ENCODE measurements at places on chromosomes 12 and 14.

DNA sequence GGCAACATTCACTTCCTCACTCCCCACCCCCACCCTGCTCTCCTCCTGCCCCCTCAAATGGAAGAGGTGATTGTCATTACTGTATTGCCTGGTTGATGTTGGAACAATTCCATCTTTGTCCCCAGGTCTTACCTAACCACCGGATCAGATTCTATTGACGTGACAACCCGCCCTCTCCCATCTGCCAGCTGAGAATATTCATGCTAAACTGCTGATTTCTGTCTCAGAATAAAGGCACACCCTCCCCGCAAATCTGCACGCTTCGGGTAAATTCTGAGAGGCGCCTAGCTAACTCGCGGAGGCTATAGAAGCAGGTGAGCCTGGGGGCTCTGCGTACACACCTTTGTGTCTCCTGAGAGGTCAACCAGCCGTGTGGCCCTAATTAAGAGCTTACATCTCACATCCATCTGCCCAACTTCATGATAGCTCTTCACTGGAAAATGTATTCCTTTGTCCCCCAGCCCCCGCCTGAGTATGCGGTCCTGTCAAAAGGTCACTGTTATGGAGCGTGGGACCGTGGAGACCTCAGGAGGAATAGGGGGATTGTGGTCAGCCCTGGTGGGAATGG lies 1054.3 kb downstream of the VRK1 start:
- no peaks in the 10 kb centered on the region for H3K27me3 ChIP-seq
- no peak overlapping the region for H3K4me3 ChIP-seq
- no peak for DNase-seq
- no peak overlapping the region for H3K27ac ChIP-seq

DNA sequence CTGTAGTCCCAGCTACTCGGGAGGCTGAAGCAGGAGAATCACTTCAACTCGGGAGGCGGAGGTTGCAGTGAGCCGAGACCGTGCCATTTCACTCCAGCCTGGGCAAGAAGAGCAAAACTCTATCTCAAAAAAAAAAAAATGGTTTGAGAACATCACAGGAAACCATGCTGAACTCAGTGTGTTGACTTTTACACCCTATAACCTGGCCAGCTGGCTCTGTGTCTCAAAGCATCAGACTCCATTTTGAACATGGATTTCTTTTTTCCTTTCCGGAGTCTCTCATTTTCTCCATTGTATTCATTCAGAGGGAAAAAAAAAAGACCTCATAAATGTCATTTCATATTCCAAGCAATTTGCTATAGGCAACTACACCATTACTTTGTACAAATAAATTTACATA lies 63.2 kb upstream of the FOXN3 start:
- no peak for DNase-seq
- no peaks in the 10 kb centered on the region for H3K4me1 ChIP-seq
- no peaks in the 10 kb centered on the region for H3K27me3 ChIP-seq
- H3K4me3 ChIP-seq, result no peak overlapping the region
- peaks cover 3% of the 10 kb centered on the region for H3K36me3 ChIP-seq

GRCh38 chr14:34051966-34052657 lies 101.2 kb upstream of the EGLN3 start:
- no peaks in the 10 kb centered on the region for H3K36me3 ChIP-seq
- H3K27ac ChIP-seq, result no peak overlapping the region
- no peak for DNase-seq
- H3K4me3 ChIP-seq, result no peak overlapping the region
- H3K4me1 ChIP-seq, result peaks cover 8% of the 10 kb centered on the region

GRCh38 chr12:56839915-56840325 lies 76.8 kb downstream of the HSD17B6 start:
- no peak overlapping the region for H3K27ac ChIP-seq
- peaks cover 5% of the 10 kb centered on the region for H3K4me1 ChIP-seq
- H3K27me3 ChIP-seq, result no peaks in the 10 kb centered on the region
- no peak for DNase-seq

GRCh38 chr12:19688532-19688931 lies 249.2 kb downstream of the AEBP2 start:
- no peaks in the 10 kb centered on the region for H3K4me1 ChIP-seq
- H3K27ac ChIP-seq, result no peak overlapping the region
- DNase-seq, result no peak
- no peak overlapping the region for H3K4me3 ChIP-seq

- H3K4me1 ChIP-seq, result no peaks in the 10 kb centered on the region
- no peaks in the 10 kb centered on the region for H3K27me3 ChIP-seq
- no peak overlapping the region for H3K27ac ChIP-seq
- H3K36me3 ChIP-seq, result no peaks in the 10 kb centered on the region
These were observed 759.2 kb upstream of the LRFN5 start for GRCh38 chr14:40847480-40847879.

DNA sequence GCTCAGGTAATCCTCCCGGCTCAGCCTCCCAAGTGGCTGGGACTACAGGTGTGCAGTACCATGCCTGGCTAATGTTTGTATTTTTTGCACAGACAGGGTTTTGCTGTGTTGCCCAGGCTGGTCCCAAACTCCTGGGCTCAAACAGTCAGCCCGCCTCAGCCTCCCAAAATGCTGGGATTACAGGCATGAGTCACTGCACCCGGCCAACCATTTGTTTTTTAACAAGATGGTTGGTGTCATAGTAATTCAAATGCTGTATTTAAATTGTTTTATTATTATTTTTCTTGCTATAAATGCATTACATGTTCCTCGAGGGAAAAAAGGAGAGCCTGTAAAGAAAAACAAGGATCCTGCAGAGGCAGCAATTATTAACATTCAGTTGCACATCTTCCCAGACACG lies 83.9 kb downstream of the EP400 start:
- no peak overlapping the region for H3K27ac ChIP-seq
- H3K36me3 ChIP-seq, result peaks cover 90% of the 10 kb centered on the region
- H3K4me3 ChIP-seq, result no peak overlapping the region
- no peaks in the 10 kb centered on the region for H3K27me3 ChIP-seq

GRCh38 chr12:71250166-71250565 lies 92.4 kb upstream of the TSPAN8 start:
- no peak overlapping the region for H3K4me3 ChIP-seq
- H3K4me1 ChIP-seq, result no peaks in the 10 kb centered on the region
- H3K27ac ChIP-seq, result no peak overlapping the region
- H3K36me3 ChIP-seq, result no peaks in the 10 kb centered on the region
- DNase-seq, result no peak

- H3K4me3 ChIP-seq, result no peak overlapping the region
- H3K36me3 ChIP-seq, result no peaks in the 10 kb centered on the region
- DNase-seq, result no peak
- H3K27ac ChIP-seq, result no peak overlapping the region
- H3K27me3 ChIP-seq, result no peaks in the 10 kb centered on the region
These were observed 42.9 kb downstream of the C12orf56 start for GRCh38 chr12:64347630-64348029.

DNA sequence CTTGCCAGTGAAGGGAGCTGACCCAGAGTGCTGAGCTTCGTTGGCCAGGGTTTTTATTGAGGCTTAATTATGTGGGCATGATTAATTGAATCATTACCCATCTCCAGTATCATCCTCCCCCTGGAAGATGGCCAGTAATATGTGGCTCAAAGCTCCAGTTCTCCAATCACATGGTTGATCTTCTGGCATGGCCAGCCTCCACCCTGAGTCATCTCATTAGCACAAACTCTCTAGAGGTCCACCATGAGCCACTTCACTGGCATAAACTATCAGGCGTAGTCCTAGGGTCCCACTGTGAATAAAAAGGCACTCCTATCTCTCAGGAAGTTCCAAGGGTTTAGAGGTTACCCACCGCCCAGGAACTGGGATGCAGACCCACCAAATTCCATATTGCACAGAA lies 135.0 kb downstream of the ANO6 start:
- H3K27ac ChIP-seq, result no peak overlapping the region
- peaks cover 39% of the 10 kb centered on the region for H3K36me3 ChIP-seq
- no peaks in the 10 kb centered on the region for H3K4me1 ChIP-seq
- H3K27me3 ChIP-seq, result no peaks in the 10 kb centered on the region

DNA sequence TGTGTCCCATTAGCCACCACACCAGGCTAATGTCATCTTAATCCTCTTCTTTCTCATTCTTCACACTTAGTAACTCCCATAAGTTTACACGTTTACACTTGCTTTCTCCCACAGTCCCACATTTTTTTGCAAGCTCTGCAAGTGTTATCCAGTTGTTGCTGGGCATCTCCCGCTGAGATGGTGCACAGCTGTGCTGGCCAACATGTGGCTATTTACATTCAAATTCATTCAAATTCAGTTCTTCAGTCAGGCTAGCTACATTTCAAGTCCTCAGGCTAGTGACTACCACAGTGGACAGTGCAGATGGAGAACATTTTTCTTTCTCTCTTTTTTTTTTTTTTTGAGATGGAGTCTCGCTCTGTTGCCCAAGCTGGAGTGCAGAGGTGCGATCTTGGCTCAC lies 9.8 kb upstream of the TEAD4 start:
- no peaks in the 10 kb centered on the region for H3K36me3 ChIP-seq
- no peak overlapping the region for H3K4me3 ChIP-seq
- H3K27me3 ChIP-seq, result no peaks in the 10 kb centered on the region
- no peak overlapping the region for H3K27ac ChIP-seq
- no peak for DNase-seq

DNA sequence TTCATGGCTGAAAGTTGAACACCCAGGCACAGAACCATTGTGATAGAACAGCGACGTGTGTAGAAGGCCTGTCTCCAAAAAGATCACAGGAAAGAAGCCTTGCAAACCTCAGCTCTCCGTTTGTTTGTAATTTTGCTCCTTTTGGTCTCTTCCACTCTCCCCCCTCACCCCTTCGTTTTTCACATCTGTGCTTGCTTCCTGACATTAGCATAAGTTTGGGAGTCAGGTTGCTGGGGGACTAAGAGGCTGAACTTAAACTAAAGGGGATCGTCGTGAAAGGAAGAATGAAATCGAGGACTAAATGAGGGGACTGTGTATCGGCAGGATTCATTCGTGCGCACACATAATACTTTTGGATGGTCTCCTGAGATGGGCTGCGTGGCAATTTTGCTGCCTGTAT lies 200.6 kb downstream of the BCAT1 start:
- no peaks in the 10 kb centered on the region for H3K4me1 ChIP-seq
- no peak overlapping the region for H3K4me3 ChIP-seq
- H3K27ac ChIP-seq, result no peak overlapping the region
- DNase-seq, result no peak

DNA sequence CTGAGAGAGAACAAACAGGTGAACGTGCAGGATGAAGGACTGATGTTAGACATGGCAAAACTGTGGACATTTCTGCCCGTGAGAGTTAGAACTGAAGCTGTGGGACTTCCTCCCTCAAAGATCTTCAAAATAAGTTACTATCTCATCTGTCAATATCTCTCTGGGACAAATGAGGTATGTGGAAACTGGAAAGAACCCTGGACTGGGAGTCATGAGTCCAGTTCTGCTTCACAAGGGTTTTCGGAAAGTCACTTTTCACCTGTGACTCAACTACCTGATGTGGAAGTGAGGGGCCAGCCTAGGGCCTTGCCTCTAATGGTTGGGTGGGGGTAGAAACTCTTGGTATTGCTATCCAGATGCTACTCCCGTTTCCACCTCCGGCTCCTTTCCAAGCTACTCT lies 47.3 kb downstream of the RAB35 start:
- DNase-seq, result no peak
- H3K36me3 ChIP-seq, result peaks cover 24% of the 10 kb centered on the region
- peaks cover 2% of the 10 kb centered on the region for H3K4me1 ChIP-seq
- no peak overlapping the region for H3K27ac ChIP-seq
- H3K4me3 ChIP-seq, result no peak overlapping the region

DNA sequence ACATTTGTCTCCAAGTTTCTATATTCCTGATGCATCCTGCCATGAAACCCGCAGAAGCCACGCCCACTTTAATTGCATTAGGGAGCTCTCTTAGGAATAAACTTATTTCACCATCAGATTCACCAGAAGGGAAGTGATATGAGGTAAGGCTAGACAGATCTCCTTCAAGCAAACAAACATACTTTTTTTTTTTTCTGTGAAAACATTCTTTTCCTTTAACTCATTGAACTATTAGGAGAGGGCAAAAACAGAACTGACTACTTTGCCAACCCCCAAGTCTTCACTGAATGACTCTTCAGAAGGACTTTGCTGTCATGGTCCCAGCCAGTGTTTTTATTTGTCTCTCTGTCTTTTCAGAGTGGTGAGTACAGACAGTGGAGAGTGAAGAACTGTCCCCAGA lies 48.4 kb downstream of the GTF2A1 start:
- no peaks in the 10 kb centered on the region for H3K27me3 ChIP-seq
- peaks cover 8% of the 10 kb centered on the region for H3K4me1 ChIP-seq
- H3K36me3 ChIP-seq, result no peaks in the 10 kb centered on the region

GRCh38 chr12:74660442-74660841 lies 122.8 kb downstream of the ATXN7L3B start:
- no peak overlapping the region for H3K27ac ChIP-seq
- no peak overlapping the region for H3K4me3 ChIP-seq
- no peaks in the 10 kb centered on the region for H3K27me3 ChIP-seq
- no peaks in the 10 kb centered on the region for H3K36me3 ChIP-seq
- no peaks in the 10 kb centered on the region for H3K4me1 ChIP-seq
- no peak for DNase-seq

- H3K4me3 ChIP-seq, result no peak overlapping the region
- H3K27ac ChIP-seq, result no peak overlapping the region
- H3K4me1 ChIP-seq, result no peaks in the 10 kb centered on the region
- no peak for DNase-seq
- no peaks in the 10 kb centered on the region for H3K36me3 ChIP-seq
These were observed 290.2 kb upstream of the FLRT2 start for GRCh38 chr14:85239791-85240190.

DNA sequence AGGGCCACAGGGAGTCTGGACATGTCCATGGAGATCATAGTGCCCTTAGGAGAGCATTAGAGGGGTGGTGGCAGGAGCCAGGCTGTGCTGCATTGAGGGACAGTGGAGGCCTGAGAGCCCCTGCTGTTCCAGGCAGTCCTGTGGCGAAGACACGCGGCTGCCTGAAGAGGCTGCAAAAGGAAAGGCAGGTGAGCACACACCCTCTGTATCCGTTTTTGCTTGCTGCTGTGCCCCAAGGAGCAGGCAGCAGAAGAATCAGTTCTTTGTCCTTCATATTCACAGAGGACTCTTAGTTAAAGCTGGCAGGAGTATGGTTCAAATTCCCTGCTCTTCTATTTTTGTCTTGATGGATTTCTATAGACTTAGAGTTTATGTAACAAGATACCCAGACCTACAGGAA lies 4.5 kb downstream of the SLC35E3 start:
- H3K36me3 ChIP-seq, result peaks cover 9% of the 10 kb centered on the region
- H3K4me1 ChIP-seq, result peaks cover 8% of the 10 kb centered on the region
- DNase-seq, result no peak
- no peak overlapping the region for H3K4me3 ChIP-seq
- no peaks in the 10 kb centered on the region for H3K27me3 ChIP-seq
- no peak overlapping the region for H3K27ac ChIP-seq

GRCh38 chr12:98735821-98736220 lies 90.7 kb downstream of the APAF1 start:
- H3K27me3 ChIP-seq, result no peaks in the 10 kb centered on the region
- H3K27ac ChIP-seq, result no peak overlapping the region
- no peaks in the 10 kb centered on the region for H3K4me1 ChIP-seq
- no peak for DNase-seq
- H3K4me3 ChIP-seq, result no peak overlapping the region

DNA sequence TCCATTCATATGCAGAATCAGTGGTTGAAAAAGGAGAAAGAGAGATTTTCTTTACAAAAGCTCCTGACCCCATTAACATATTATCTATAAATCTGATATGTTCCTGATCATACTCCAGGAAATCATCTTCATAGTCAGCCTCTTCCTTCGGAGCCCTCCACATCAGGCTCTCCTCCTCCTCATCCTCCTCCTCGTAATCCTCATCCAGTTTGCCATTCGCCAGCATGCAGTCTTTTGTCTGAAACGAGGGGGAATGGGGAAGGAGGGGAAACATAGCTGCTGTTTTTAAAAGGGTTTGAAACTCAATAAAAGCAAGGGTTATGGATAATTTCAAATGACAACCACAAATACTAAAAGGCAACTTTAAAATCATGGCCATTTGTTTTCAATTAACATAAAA lies 60.9 kb downstream of the DICER1 start:
- no peak for DNase-seq
- no peaks in the 10 kb centered on the region for H3K27me3 ChIP-seq
- H3K4me1 ChIP-seq, result no peaks in the 10 kb centered on the region
- H3K27ac ChIP-seq, result no peak overlapping the region
- peaks cover 56% of the 10 kb centered on the region for H3K36me3 ChIP-seq
- no peak overlapping the region for H3K4me3 ChIP-seq
